ENCODE measurements at places on chromosomes 4 and X.

DNA sequence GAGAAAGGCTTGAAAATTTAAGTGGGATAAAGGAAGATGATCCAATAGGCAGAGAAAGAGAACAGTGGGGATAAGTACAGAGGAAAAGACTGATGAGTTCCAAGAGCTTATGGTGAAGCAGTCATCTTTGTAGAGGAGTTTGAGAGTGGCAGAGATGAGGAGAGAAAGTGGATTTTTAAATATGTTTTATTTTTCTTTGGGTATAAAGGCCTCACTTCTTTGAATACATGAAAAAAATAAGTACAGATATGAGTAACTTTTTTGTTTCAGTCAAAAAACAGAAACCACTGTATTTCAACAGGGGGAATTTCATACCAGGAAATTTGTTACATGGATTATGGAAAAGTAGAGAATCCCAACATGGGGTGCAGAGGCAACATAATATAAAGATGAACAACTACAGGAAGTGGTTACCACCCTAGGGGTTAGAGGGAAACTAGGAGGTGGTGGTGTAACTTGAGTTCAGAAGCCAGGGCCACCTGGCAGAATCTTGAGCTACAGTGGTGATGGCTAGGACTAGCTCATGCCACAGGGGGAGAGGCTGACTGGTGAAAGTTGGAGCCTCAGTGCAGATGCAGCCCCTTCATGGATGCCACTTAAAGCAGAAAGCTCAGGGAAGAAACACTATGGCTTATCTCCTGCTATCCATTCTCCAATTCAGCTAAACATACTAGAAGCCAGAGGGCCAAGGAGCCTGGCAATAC, 3.4 kb upstream of the CYBB start:
- no peak for DNase-seq

DNA sequence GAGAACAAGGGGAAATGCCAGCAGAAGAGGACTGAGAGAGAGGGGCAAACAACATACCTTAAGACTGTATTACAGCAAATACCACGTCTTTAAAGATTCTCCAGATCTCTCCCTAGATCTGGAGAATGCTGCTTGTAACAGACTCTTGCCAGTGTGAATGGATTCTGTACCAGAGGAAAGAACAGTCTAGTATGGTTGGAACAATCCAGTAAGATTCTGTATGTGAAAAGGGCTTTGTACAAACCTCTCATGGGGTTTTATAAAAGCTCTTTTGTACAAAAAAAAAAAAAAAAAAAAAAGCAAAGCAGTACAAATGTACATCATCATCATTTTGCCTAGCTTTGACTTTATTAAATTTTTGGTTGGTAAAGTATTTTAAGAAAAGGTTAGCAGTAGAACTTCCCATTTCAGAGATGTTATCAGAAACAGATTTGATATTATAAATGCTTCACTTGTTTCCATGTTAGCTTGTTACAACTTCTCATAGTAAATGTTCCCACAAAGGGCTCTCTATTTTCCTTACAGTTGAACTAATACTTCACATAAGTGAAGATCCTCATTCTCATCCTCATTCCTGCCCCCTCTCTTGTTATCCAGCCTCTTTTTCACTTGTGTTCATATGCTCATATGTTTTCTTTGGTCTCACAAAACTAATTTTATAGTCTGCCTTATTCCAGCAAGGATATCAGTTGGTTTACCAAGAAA, 144.2 kb downstream of the EDA start:
- DNase-seq, result no peak

DNA sequence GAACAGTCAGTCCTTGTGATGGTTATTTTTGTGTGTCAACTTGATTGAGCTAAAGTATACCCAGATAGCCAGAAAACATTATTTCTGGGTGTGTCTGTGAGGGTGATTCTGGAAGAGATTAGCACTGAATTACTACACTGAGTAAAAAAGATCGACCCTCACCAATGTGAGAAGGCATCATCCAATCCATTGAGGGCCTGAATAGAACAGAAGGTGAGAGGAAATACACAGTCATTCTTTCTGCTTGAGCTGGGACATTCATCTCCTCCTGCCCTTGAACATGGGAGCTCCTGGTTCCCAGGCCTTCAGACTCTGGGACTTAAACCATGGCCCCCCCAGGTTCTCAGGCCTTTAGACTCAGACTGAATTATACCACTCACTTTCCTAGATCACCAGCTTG, 22.3 kb downstream of the INPP4B start:
- no peak for DNase-seq

DNA sequence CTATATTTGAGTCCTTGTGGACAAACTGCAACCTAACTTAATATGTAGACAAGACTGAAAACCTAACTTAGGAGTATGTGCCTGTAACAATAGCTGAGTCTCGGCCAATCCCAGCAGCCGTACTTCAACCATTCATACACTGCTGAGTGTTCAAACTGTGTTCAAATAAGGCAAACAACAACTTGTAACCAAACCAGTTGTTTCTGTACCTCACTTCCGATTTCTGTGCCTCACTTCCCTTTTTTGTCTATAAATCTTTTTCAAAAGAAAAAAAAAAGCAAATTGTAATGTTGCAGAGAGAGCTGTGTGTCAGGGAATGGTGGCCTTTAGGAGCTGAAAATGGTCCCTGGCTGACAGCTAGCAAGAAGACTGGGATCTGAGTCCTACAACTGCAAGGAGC, 46.0 kb downstream of the GEMIN8 start:
- no peak for DNase-seq

DNA sequence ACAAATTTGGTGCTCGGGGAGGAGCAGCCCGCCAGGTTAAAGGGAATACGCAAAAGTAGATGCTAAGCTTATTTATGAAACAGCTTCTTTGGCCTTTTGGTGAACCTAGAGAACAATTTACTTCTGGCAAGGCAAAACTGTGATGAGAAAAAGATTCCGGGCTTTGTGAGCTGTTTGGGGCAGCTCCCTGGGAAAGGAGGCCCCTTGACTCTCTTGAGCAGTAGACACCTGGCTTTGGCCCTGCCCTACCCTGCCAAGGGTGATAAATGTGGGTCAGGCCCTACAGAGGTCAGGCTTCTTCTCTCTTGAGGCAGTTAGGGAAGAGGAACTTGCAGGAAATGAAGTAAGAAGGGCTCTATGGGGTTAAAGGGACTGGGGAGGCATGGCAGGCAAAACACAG, 509.6 kb downstream of the MID1IP1 start:
- DNase-seq, result no peak

GRCh38 chrX:118718737-118719136, 8.7 kb upstream of the IL13RA1 start:
- no peak for DNase-seq

- DNase-seq, result peak; percentile 84
Measured at GRCh38 chr4:60683973-60684372, 516.2 kb upstream of the ADGRL3 start.

GRCh38 chr4:14835288-14835687, 167.0 kb upstream of the CPEB2 start:
- DNase-seq, result no peak

DNA sequence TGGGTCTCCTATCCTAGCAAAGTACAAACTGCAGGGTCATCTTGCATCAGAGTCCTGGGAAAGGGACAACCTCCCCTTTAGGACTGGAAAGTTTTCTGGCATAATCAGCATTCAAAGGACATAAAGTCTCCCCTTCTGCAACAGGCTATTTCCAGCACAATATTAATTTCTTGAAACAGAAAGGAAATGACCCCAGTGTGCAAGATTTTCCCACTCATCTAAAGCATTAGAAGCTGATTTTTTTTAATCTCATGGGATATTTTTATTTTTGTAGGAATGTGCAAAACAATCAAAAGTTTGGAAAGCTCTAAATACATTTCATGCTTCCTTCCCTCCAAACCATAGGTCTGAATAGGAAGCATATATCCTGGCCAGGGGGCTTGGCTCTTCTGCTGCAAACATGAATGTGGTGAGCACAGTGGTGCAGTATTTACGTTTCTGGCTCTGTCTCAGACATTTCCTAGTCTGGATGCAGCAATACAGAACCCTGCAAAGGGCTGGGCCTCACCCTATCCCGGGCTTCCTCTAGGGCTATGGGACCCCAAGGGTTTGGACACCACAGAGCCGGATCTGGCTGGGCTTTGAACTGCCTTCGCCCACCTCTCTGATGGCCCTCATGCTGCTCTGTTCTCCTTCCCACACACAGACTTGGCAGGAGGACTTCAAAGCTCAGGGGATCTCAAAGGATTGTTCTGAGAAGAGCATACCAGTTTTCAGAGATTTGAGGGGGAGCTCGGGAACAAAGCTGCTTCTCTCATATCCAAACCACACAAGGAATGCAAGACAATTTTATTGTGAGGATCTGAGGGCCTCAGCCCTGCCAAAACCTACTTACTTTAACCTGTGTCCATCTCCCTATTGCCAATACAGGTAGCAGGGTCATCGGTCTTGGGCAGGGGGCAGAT, 64.9 kb downstream of the POLR2B start:
- peak; percentile 53 for DNase-seq

GRCh38 chr4:75895744-75896314, 6.4 kb downstream of the PPEF2 start:
- DNase-seq, result peak; percentile 26

DNA sequence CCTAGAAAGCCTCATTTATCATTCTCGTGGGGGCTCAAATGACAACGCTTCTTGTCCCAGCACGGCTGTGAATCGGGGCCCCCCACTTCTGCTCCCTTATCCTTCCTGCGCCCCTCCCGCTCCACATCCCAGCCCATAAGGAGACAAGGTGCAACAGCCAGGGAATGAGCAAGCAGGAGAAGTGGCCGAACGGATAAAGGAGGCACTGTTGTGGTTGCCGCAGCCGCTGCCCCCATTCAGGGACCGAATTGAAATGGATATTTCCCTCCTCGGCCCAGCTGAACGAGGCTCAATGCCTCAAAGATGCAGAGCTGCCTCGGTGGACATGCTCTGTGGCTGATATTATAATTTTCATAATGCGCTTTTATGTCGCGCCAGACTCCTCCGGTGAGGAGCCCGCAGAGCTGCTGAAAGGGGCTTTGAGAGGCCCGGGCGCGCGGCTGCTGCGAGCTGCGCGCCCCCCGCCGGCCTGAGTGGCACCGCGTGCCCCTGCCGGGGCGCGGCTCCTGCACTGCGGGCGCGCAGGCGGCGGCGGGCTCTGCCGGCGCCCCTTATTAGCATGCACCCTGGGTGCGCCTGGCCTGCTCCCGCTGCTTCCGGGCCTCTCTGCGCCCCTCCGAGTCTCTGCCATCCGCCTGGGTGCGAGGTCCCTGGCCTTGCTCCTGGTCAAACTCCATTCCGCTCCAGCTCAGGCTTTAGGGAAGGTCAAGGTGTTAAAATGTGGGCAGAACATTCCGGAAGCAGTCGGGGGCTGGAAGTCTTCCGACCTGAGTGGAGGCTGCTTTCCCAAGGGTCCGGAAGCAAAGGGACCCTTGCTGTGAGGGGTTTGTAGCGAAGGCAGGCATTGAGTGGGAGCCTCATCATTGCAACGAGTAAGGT, 68.2 kb upstream of the TMEM33 start:
- DNase-seq, result no peak

- no peak for DNase-seq
Measured at GRCh38 chrX:49312176-49312575, 8.7 kb downstream of the GAGE10 start.

DNA sequence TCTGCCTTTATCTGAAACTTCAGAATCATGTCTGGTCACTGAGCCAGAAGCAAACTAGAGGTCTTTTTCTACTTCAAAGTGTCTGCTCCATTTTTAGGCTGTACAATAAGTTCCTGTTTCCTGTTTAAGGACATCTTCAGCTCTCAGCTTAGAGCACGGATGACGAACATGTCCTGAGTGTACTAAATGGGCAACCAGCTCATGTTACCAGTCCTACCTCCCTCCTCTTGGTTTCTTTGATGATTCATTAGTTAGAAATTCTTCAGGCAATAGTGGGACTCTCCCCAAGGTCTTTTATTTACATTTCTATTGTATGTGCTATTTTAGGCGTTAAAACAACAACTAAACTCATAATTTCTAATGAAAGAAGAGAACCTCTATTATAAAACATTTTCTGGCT, 58.0 kb downstream of the ENPEP start:
- DNase-seq, result peak; percentile 93

- DNase-seq, result no peak
Measured at GRCh38 chrX:39409246-39409917, 608.1 kb downstream of the MID1IP1 start.

- DNase-seq, result no peak
Measured at GRCh38 chrX:130179170-130179569, 7.4 kb downstream of the RAB33A start.

GRCh38 chrX:24124244-24124799, 25.2 kb upstream of the ZFX start:
- no peak for DNase-seq

- peak; percentile 31 for DNase-seq
Measured at GRCh38 chrX:119455264-119455663, 13.0 kb upstream of the SLC25A5 start.

DNA sequence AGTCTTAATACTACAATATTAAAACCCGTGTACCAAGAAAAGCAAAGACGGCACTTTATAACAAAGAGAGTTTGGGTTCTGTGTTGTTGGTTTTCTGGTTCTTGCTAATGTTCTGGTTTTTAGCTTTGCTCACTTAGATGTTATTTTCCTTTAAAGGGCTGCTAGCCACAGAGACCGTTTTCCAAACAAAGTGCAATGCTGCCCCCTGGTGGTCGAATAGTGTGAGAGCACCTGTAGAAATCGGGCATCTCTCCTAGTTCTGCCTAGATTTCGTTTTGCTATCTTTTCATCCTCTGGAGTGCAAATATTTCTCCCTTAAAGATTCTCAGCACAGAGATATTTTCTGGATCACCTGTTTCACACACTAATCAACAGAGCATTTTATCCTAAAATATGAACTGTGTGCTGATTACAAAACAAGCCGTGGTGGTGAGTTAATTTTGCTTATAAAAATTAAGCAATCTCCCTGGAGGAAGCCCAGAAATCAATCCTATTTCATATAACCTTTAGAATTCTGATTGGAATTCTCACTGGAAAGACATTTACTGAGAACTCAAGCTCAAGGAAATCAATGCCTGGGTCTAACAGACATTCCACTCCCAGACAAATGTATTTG, 334.5 kb upstream of the NOCT start:
- peak; percentile 72 for DNase-seq

GRCh38 chr4:93957186-93957585, 128.6 kb downstream of the ATOH1 start:
- no peak for DNase-seq

DNA sequence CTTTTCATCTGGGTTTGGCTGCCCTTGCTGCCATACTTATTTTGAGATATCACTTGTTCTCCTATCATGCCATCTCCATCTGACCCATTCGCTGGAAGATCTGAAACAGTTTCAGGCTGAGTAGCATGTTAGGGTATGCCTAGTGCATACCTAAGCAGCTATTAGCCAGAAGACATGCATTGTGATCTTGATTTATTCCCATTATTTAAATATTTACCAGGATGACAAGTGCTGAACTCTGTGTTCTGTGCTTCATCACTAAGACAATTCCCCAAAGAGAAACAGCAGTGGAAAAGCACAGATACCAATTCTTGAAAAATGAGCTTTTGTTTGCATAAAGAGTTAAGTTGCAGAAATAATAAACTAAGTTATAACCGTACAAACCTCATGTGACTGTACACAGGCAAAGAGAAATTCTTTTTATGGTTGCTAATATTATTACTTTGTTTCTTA, 271.0 kb upstream of the ARSJ start:
- no peak for DNase-seq

- peak; percentile 44 for DNase-seq
Measured at GRCh38 chrX:103919270-103919637, 43.2 kb upstream of the TMSB15B start.

- no peak for DNase-seq
Measured at GRCh38 chr4:140497405-140497746, 717 bp downstream of the MGAT4D start.

- peak; percentile 88 for DNase-seq
Measured at GRCh38 chr4:127782025-127782274, 172 bp upstream of the HSPA4L start.

GRCh38 chr4:11259837-11260236, 168.9 kb downstream of the HS3ST1 start:
- no peak for DNase-seq
